ENCODE measurements at places on chromosomes 13 and 19.

DNA sequence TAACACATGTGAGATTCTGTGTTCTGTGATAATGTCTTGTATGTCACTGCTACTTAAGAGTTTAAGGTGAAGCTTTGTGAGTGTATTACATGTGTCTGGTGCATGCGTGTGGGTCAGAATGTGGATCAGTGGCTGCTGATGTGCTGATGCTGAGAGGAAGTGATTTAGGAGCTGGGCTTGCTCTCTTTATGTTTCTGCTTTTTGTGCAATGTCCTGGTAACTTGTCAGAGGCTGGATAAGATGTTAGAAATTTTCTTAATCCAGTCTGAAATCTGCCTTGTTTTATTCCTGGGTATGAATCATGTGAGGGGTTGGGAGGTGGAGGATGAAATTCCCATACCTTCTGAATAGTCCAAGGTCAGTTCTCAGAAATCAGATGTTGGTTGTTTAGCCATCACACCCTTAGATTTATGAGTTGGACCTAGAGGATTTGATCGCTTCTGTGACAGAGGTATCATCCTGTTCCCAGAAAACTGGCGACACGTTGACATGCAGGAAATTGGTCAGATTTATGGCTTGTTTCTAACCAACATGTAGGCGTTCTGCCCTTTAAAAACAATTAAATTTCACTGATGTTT, 24.5 kb upstream of the CXCL17 start:
- DNase-seq, result no peak

GRCh38 chr19:18292462-18292809, 11.0 kb upstream of the JUND start:
- peak; percentile 76 for DNase-seq

- DNase-seq, result no peak
Measured at GRCh38 chr13:92150606-92151005, 752.2 kb downstream of the GPC5 start.

GRCh38 chr13:44302233-44302632, 71.4 kb upstream of the SERP2 start:
- DNase-seq, result no peak

- no peak for DNase-seq
Measured at GRCh38 chr19:53626976-53627375, 4.8 kb upstream of the DPRX start.

DNA sequence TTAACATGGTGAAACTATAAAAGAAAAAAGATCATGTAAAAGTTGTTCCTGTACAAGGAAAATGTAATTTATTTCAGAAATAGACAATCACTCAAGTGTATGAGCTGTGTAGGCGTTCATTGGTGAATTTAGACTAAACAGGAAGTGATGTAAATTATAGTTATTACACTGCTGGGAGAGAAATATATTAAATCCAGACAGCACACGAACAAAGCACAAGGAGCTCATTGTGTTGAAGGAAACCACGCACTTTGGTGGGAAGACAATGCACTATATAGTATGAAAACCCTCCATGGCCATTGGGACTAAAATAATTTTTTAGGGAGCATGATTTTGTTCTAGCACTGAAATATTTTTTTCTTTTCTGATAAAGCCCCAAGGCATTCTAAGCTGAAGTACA, 450.5 kb downstream of the KLF12 start:
- DNase-seq, result no peak

DNA sequence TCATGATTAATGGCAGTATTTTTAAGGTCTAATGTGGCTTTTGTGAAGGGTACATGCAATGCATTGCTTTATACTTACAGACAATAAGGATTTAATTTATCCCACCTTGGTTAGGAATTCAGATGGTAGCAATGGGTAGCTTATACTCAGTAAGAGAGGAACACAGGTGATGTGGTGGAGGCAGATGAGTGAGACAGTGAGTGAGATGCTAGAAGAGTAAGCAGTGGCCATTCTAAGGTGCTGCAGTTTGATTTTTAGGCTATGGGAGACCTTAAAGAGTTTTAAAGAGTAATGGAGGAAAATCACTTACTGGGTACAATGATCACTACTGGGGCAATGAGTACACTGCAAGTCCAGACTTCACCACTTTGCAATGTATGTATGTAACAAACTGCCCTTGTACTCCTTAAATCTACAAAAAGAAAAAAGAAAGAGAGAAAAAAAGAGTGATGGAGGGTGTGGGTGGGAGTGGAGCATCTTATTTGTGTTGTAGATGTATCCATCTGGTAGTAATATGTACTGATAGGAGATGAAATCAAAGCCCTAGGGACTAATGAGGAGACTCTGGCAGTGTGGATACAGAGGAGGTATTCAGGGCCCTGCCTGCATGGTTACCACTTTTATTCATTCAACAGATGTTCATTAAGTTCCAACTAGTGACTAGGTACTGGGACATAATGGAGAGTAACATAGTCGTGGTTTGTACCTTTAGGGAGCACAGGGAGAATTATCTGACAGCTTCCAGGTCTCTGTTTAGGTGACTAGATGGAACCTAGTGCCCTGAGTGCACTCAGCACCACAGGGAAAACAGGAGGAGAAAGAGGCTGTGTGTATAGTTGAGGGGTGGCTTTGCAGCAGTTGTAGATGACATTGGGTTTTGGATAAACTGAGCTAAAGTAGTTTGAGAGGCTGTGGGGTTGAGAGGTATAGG, 99.0 kb downstream of the GPC6 start:
- no peak for DNase-seq

DNA sequence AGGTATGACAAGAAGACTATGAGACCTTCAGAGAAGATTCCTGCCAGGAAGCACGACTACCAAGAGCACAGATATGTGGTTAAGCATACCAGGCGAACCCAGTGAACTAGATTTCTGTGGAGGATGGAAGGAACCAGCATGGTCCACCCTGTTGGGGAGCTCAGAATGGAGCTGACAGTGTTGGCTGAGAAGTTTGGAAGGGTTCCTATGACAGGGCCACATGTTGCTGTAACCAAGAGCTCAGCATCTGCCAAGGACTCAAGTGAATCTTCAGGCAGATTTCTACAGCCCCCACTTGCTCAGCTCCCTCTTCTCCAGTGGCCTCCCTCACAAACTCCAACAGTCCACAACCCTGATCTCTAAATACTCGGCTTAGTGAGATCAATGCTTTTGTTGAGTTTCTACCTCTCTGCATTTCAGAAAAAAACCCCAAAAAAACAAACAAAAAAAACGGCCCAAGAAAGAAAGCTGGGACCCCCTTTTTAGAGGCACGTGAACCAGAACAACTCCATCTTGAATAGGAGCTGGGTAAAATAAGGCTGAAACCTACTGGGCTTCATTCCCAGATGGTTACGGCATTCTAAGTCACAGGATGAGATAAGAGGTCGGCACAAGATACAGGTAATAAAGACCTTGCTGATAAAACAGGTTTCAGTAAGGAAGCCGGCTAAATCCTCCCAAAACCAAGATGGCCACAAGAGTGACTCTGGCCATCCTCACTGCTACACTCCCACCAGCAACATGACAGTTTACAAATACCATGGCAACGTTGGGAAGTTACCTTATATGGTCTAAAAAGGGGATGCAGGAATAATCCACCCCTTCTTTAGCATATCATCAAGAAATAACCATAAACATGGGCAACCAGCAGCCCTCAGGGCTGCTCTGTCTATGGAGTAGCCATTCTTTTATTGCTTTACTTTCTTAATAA, 691.1 kb downstream of the UQCRFS1 start:
- DNase-seq, result no peak

GRCh38 chr19:33435706-33436359, 62.3 kb downstream of the CEBPG start:
- DNase-seq, result no peak

DNA sequence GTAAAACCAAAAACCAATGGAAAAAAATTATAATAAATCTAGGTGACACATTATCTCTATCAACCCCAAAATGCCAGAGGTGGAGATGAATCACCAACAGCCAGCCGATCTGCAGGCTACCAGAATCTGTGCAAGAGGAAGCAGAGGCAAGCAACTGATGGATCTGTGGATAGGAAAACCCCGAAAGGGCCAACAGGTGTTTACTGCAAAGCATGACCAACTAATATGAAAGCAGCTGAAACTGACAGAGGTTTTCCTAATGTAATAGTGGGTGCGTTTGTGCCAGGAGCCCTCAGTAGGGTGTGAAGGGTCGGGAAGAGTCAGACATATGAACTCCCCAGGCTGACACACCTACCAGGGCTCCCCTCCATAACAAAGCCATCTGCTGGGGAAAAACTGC, 554.6 kb downstream of the RFC3 start:
- DNase-seq, result no peak

GRCh38 chr19:19628501-19629134, 598 bp upstream of the LPAR2 start:
- no peak for DNase-seq
